ENCODE measurements at places on chromosomes 2 and 18.
A peak's percentile ranks its signal among the peaks of the same experiment; 100 is the strongest.

DNA sequence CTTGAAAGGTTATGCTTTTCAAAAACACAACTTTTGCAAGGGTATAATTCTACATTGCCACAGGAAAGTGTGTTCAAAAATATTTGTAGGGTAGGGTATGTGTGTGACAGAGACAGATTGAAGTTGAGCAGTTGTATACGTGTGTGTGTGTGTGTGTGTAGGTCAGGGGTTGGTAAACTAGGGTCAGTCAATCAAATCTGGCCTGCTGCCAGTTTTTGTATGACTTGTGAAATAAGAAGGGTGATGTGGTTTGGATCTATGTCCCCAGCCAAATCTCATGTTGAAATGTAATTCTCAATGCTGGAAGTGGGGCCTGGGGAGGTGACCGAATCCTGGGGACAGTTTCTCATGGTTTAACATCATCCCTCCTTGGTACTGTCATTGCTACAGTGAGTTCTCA, 148.2 kb downstream of the CERS6 start:
- no peak for DNase-seq

GRCh38 chr2:232038881-232039485, 77.5 kb downstream of the DIS3L2 start:
- no peak for DNase-seq

GRCh38 chr2:122748552-122749011, 993.1 kb downstream of the TSN start:
- DNase-seq = peak; percentile 77

GRCh38 chr2:165470361-165470760, 863 bp downstream of the CSRNP3 start:
- no peak for DNase-seq

- DNase-seq = no peak
Observed at GRCh38 chr2:8534729-8535468, 147.0 kb upstream of the ID2 start.

GRCh38 chr2:152452256-152452973, 117.4 kb downstream of the FMNL2 start:
- DNase-seq = no peak

- no peak for DNase-seq
Observed at GRCh38 chr18:75154997-75155396, 53.9 kb downstream of the PTGR3 start.

- DNase-seq = peak; percentile 30
Observed at GRCh38 chr2:106130251-106130998, 63.7 kb downstream of the UXS1 start.

- DNase-seq = peak; percentile 51
Observed at GRCh38 chr2:199366406-199366805, 91.3 kb downstream of the SATB2 start.

DNA sequence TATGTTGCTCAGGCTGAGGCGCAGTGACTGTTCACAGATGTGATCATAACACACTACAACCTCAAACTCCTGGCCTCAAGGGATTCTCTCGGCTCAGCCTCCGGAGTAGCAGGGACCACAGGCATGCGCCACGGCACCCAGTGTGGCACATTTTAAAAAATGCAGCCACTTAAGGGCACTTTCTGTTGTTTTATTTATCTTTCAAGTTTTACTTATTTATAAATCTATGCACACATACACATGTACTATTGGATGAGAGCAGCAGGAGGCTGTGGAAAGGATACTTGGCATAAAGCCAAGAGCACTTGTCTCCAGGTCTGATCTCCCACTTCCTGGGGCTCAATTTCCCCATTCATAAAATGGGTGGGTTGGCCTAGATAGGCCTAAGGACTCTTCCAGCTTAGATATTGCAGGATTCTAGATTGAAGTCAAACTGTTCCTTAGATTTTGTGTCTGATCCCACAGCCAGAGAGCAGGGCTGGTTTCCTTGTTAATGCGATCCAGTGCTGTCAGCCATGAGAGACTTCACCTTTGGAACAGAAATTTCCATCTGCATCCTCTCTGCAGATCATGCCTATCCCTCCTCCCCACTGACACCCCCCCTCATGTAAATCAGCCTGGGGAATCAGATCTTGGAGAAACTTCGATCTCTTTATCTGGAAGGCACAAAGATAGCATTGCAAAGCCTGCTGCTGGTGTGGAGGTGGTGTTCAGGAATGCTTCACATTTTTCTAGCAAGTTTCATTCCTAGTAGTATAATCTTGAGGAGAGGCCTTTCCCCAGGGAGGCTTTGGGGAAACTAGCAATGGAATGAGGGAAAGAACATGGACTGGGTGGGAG, 24.7 kb downstream of the PCBP1 start:
- no peak for DNase-seq

GRCh38 chr2:216634370-216635148, 1.3 kb downstream of the IGFBP2 start:
- DNase-seq = no peak

DNA sequence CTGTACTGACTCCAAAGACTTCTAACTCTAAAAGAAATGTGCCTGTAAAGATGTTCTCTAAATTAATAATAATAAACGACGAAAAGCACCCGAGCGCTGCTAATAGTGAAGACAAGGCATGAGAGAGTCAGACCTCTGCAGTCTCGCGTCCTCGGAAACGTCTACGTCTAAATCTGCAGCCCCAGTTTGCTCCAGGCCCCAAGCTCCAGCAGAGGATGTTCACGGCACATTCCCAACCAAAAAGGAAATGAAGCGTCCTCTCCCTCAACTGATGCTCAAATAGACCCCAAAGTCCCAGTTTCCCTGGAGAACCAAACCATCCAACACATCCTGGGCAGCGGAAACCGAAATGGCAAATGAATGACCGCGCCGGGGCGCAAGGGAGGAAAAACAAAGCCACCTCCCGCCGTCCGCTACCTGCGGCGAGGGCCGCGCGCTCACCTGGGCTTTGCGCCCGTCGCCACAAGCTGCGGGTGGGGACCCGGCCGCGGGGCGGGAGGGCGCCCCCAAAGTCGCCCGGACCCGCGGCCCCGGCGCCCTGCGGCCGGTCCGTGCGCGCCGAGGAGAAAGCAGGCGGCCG, 47.1 kb upstream of the CCDC150 start:
- peak; percentile 41 for DNase-seq

GRCh38 chr2:19547321-19547720, 188.9 kb upstream of the OSR1 start:
- DNase-seq = peak; percentile 24

- no peak for DNase-seq
Observed at GRCh38 chr2:59005836-59006615, 764.9 kb upstream of the FANCL start.

- DNase-seq = no peak
Observed at GRCh38 chr18:48826806-48827205, 124.0 kb downstream of the SMAD7 start.

DNA sequence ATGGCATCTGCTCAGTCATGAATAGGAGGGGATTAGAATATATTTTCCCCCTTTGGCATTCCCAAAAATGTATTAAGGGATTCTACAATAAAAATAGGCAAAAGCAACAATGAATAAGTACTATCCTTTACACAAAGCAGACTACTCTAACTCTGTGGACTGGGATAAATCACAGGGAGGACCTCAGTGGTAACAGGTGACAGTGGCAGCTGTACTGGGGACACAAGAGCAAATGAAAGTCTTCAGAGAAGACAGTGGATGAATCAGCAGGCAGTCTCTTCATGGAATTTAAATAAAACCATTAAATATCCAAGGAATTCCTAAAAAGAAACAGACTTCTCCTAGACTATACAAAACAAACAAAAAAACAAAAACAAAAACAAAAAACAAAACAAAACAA, 4.8 kb downstream of the CDH7 start:
- no peak for DNase-seq

- peak; percentile 47 for DNase-seq
Observed at GRCh38 chr2:12008425-12009061, 262.1 kb downstream of the LPIN1 start.

- no peak for DNase-seq
Observed at GRCh38 chr2:205511641-205512040, 170.7 kb upstream of the NRP2 start.

DNA sequence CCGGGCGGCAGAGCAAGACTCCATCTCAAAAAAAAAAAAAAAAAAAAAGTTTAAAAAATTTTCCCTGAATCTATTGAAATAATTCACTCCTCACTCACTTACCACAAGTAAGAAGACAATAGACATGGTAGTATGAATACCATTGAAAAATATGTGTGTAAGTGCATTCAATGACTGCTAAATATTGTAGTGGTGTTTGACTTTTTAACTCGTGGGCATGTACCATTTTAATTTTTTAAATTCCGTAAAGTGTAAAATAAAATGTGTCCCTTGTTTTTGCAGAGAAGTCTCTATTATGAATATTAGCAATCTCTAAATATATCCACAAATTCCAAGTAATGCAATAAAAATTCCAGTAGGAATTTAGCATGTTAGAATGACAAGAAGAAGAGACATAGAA, 134.1 kb downstream of the COPS8 start:
- no peak for DNase-seq

DNA sequence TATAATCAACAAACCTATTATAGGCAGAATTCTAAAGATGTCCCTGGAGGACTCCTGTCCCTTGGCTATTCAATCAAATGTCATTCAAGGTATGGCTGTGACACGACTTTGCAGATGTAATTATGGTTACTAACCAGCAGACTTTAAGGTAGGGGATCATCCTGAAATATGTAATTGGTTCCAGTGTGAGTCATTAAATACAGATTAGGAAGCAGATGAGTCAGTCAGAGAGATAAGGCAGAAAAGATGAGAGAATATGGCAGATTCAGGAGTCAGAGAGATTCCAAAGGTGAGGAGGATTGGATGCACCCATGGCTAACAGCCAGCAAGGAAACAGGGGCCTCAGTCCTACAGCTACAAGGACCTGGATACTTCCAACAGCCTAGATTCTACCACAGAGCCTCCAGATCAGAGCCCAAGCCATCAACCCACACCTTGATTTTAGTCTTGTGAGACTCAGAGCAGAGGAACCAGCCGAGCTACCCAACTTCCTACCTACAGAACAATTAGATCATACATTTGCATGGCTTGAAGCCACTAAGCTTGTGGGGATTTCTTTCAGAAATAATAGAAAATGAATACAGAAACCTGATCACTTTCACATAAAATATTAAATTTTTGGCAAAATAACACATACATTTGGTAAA, 11.2 kb upstream of the PROM2 start:
- peak; percentile 45 for DNase-seq

DNA sequence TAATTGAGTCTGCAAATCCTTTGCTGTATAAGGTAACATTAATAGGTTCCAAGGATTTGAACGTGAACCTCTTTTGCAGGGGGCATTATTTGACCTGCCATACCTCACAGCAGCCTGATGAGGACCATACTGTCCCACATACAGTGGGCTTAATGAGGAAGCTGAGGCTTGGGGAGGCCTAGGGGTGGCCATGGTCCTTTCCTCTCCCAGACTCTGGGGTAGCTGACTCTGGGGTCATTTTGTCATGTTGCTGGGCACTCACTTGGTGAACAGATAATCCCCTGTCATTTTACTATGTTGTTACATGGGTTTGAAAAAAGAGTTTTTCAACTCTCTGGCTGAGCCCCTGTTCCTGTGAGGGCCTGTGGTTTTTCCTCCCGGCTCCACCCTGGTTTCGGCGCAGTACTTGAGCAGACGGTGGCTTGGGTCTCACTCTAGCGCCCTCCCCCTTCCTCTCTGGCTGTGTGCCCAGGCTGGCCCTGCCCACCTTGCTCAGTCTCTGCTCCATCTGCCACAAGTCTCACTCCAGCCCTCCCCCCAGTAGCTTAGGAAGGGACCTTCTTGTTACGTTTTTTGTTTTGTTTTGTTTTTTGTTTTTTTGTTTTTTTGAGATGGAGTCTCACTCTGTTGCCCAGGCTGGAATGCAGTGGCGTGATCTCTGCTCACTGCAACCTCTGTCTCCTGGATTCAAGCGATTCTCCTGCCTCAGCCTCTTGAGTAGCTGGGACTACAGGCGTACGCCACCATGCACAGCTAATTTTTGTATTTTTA, 21.0 kb downstream of the INPP4A start:
- peak; percentile 53 for DNase-seq

- peak; percentile 13 for DNase-seq
Observed at GRCh38 chr2:43758739-43759138, 15.1 kb upstream of the DYNC2LI1 start.

DNA sequence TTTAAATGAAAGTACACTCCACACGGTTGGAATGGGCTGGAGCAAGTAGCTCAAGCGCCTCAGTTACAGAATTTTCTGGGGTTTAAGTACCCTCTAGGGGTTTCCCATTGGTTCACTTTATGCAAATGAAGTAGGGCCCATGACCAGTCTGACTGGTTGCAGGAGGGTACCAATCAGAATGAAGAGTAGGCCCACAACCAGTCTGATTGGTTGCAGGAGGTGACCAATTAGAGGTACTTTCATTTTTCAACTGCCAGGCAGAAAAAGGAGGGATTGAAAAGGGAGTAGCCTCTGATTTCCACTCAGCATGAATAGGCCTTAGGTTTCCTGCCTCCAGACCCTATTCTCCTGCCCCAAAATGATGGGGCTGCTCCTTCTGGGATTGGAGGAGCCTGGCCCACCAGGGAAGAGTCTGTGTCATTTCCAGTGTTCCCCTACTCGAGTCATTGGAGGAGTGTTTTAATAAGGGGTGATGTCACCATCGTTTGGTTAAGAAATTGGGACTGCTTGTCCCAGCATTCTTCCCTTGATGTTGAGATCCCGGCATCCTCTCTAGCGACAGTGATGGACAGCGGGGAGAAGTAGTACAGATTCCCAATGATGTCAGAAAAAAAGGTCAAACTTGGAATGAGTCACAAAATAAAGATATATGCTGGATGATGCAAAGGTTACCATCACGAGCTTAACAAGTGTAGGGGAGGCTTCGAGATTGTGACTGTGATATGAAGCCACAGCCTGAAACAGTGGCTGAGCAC, 210.4 kb downstream of the SH3BP4 start:
- DNase-seq = no peak

GRCh38 chr2:217436386-217436785, 566.4 kb downstream of the TNS1 start:
- DNase-seq = no peak

- DNase-seq = peak; percentile 97
Observed at GRCh38 chr2:109331896-109332848, 203.2 kb downstream of the SH3RF3 start.

DNA sequence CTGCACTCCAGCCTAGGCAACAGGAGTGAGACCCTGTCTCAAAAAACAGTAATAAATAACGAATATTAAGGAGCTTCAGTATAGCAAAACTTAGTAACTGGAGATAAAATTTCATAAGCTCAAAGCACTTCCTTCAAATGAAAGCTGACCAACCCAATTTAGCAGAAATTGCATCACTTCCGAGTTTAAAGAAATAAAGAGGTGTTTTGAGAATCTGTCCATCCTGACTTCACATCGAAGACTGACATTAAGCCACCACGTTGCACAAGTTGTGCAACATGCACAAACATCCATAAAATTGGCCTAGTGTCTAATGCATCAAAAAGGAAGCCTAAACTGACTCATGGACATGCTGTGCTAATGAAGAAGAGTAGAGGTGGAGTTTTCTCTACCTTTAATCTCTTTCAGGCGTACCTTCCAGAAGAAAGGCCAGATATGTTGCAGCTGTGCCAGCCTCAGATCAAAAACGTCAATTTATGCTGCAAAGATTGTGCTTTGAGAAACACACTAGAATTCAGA, 7.7 kb upstream of the DSG3 start:
- DNase-seq = peak; percentile 48

GRCh38 chr2:129331638-129332037, 647.8 kb upstream of the RAB6C start:
- DNase-seq = no peak

GRCh38 chr2:96251721-96252292, 14.0 kb downstream of the TMEM127 start:
- no peak for DNase-seq

- no peak for DNase-seq
Observed at GRCh38 chr2:237542001-237542704, 24.2 kb upstream of the PRLH start.

All from epithelial cell of esophagus (primary cell).